ENCODE measurements at places on chromosomes 6 and 20. TPM values are rescaled to one million over a fixed set of nuclear protein-coding genes. Genes with fewer than 3 reads are reported as not detected.

GRCh38 chr6:68256391-68256790 lies 378.7 kb upstream of the ADGRB3 start:
- DNase-seq = no peak

DNA sequence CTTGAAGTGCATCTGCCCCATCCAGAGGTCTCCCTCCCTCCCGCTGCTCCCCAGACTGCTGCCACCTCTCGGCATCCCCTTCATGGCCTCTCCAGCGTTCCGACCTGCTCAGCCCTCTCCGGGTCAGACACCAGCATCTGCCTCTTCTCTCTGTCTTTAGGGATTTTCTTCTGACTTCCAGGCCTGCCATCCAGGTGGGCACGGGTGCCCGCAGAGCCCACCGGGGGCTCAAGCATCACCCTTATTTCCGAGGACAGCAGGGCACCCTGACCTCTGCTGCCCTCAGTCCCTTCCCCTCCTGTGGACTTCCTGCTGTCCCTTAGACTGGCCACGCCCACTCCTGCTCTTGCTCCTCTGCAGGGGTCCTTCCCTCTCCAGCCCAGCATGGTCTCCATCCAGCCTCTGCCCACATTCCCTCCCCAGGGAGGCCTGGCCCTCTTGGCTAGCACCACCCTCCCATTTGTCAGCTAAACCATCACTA lies 3.3 kb downstream of the NPEPL1 start:
- no peak for DNase-seq

DNA sequence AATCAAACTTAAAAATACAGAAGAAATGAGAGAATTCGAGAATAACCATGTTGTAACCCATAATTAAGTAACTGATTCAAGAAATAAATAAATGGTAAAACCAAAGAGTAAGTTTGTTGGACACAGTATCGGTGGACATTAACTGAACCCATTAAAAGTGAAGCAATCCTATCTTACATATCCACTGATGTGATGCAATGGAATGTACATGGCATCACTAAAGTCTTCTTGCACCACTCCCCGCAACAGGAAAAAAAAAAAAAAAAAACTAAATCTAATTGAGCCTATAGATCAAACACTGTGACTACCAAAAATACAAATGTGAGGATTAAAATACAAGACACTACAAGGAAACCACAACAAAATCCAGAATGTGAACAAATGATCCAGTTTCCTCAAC lies 7.9 kb downstream of the SNX14 start:
- DNase-seq = no peak

The NRSN1 gene
- total RNA-seq = not detected

The DCDC2 gene
- not detected for total RNA-seq

DNA sequence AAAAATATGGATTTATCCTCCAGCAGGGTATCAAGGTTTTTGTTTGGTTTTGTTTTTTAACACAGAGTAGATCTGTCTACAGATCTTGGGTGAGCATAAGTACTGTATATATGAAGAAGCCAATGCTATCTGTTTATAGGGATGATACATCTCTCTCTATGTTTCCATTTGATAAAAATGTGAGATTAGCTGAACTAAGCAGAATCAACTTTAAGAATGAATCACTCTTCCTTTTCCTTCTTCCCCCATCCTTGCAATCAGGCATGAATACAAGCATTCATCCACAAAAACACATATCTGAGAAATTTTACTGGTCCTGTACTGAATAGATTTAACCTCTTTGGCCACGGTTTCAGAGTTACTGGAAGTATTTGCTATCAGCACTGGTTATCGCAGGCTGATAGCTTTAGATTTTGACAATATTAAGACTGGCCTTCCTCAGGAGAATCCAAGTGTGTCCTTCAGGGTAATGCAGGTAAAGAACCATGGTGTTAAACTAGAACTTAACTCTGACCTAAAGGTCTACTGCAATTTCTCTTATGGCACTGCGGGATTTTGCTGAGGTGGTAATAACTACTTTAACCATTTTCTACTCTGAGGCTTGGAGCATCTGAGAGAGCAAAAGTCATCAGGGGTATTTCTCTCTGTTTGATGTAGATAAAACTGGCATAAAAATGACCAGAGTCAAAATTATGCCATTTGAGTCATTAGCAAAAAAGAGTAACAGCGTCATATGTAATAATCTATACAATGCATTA lies 1.5 kb downstream of the SNAP25 start:
- no peak for DNase-seq

GRCh38 chr6:75624335-75624734 lies 22.7 kb downstream of the SENP6 start:
- no peak for DNase-seq

DNA sequence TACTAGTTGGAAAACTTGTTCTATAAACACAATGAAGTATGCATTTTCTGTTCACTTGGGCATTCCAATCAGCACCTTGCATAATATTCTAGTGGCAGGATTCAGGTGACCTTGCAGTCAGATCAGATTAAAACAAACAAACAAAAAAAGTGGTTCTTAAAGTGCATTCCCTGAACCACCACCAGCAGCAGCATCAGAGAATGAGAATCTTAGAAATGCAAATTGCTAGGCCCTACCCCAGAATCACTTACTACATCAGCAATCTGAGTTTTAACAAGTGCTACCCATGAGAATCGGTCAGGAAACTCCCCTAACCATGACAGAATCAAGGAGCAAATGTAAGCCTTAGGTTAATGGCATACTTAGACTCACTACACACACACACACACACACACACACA lies 41.7 kb downstream of the SNAP25 start:
- DNase-seq = no peak

- no peak for DNase-seq
Measured at GRCh38 chr6:138204792-138205384, 13.4 kb downstream of the PBOV1 start.

DNA sequence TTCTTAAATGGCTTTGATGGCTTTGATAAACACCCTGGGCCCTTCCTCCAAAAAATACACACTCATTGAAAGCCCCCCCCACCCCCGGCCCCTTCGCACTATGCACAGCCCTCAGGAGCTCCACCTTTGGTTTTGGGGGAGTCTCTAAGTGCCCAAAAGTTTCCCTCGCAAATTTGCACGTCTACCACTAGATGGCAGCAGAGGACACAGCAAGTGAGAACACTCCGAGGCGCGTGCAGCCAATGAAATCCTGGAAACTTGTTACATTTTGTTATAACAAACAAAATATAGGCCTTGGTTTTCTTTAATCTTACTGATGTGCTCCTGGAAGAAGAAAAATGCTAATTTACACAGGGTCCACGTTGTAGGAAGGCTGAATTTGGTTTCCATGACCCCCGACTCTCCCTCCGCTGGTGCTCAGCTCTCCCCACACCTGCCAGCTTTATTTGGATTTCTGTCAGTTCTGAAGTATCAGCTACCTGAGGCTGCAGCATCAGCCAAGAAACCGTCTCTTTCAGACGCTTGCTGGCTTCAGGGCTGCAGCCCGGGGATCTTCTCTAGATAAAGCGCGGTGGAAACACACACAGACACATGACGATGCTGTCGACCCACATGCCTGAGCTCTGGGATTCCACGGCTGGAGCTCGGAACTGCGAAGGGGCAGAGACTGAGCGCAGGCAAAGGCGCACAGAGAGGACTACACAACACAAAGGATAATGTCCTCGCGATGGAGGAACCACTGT lies 148.3 kb upstream of the RPS6KA2 start:
- peak; percentile 54 for DNase-seq

DNA sequence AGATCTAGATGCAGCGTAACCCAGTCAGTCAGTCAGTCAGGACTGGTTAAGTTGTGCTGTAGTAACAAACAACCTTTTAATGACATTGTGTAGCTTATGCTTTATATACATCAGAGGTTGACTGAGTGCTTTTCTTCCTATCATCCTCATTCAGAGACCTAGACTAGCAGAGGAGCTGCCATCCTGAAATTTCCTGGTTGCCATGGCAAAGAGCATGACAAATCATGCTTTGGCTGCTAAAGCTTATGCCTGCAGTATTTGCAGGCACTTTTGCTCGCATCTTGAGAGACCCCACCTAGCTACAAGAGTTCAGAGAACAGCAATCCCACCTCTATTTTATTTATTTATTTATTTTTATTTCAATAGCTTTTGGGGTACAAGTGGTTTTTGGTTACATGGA lies 244.0 kb downstream of the BTBD3 start:
- no peak for DNase-seq

The TCP11 gene
- 0.13 TPM for total RNA-seq

- DNase-seq = no peak
Measured at GRCh38 chr6:141700819-141701218, 431.9 kb upstream of the GJE1 start.

- DNase-seq = no peak
Measured at GRCh38 chr6:150753371-150754064, 112.0 kb upstream of the MTHFD1L start.
